ENCODE measurements at places on chromosomes 2 and 18. TPM values are rescaled to one million over a fixed set of nuclear protein-coding genes. Genes with fewer than 3 reads are reported as not detected.

DNA sequence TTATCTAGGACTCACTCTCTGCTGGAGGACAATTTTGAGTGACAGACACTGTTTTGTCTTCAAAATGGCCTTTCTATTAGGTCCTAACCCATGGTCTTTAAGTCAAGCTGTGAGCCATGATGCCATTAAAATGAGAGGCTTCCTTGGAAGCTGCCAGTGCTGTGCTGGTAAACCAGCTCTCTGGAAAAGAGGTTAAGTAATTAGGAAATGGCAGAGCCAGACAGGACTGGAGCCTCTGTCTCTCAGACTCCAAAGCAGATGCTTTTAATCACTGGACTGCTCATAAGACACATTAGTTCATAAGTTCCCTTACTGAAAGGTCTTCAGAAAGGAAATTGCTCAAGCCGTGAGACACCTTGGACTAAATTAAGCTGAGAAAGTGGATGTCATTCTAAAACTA, 25.8 kb upstream of the LHCGR start:
- no peak overlapping the region for H3K27ac ChIP-seq
- H3K27me3 ChIP-seq, result no peaks in the 10 kb centered on the region
- no peak for DNase-seq

- H3K27ac ChIP-seq, result no peak overlapping the region
- no peaks in the 10 kb centered on the region for H3K27me3 ChIP-seq
- no peak for DNase-seq
- H3K4me1 ChIP-seq, result peaks cover 11% of the 10 kb centered on the region
Observed at GRCh38 chr2:39737661-39738060, 41.4 kb downstream of the THUMPD2 start.

- H3K27ac ChIP-seq, result no peak overlapping the region
- H3K4me3 ChIP-seq, result no peak overlapping the region
- no peak for DNase-seq
- H3K27me3 ChIP-seq, result peaks cover 8% of the 10 kb centered on the region
- H3K4me1 ChIP-seq, result no peaks in the 10 kb centered on the region
- H3K36me3 ChIP-seq, result no peaks in the 10 kb centered on the region
Observed at GRCh38 chr2:109183871-109184270, 54.9 kb downstream of the SH3RF3 start.

- H3K27ac ChIP-seq, result no peak overlapping the region
- no peaks in the 10 kb centered on the region for H3K27me3 ChIP-seq
- no peak for DNase-seq
- no peaks in the 10 kb centered on the region for H3K4me1 ChIP-seq
- H3K36me3 ChIP-seq, result no peaks in the 10 kb centered on the region
- no peak overlapping the region for H3K4me3 ChIP-seq
Observed at GRCh38 chr2:177282787-177283572, 18.5 kb upstream of the NFE2L2 start.

DNA sequence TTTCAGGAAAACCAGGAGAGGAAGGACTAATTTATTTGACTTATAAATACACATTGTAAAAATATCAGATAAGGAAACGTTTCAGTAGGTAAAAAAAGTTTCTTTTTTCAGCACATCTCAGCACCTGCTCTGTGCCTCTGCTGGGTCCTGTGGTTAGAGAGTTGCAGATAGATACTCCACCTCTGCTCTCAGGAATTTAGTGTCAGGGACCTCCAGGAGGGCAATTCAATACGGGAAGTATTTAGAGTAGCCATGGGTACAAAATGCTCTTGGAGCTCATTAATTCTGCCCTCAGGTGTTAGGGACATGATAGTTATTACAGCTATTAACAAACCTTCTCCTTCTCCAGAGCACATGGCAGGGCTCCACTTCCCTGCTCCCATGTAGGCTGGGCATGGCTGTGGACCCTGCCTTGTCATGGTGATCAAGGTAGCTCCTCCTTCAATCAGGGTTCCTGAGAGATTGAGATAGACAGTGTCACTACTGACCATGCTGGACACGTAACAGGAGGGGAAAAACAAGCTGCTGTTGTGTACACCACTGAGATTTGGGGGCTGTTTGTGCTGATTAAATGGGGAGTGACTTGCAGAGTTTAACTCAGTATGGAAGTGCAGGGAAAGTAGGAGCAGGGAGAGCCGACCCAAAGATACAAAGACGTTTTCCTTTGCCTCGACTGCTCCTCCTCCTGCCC, 185.6 kb upstream of the COPS8 start:
- no peak overlapping the region for H3K4me3 ChIP-seq
- no peak for DNase-seq
- H3K27ac ChIP-seq, result no peak overlapping the region
- peaks cover 17% of the 10 kb centered on the region for H3K27me3 ChIP-seq
- H3K4me1 ChIP-seq, result no peaks in the 10 kb centered on the region

GRCh38 chr2:96317584-96317997, 7.5 kb upstream of the ITPRIPL1 start:
- no peak for DNase-seq
- peak overlapping the region; percentile 81 for H3K27ac ChIP-seq
- H3K4me3 ChIP-seq, result no peak overlapping the region

DNA sequence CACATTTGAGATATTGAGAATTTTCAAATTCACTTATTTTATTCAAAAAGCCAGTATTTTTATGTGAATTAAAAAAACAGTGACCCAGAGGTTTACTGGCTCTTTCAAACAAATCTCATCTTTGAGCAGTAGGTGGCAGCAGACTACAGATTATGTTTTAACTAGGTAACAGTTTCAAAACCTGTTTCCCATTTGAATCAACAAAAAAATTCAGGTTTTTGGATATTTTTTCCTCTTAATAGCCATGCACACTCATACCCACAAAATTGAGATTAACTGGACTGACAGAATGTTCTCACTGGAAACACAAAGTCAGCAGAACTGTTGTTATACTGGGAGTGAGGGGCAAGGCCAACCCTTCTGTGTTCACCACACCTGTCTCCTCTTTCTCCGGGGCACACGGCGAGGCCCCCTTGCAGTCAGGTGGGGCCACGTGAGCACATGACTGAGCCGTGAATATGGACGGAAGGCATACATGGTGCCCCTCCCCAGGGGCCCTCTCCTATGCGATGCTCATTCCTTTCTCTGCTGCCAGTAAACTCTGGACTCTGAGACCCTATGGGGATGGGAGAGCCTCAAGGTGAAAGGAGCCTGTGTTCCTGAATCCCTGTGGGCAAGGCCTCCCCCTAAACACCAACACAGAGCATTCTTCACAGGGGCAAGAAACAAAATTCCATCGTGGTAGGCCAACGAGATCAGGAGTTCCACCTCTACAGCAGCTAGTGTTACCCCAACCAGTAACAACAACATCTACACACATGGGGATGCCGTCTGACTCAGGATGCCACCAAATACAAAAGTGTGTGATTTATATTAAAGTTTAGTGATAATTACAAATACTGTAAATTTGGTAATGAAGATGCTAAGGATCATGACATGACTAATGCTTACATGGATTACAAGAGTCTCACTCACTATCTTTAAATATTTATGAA, 80.4 kb downstream of the LPIN2 start:
- H3K4me3 ChIP-seq, result peak overlapping the region; percentile 18
- no peaks in the 10 kb centered on the region for H3K27me3 ChIP-seq
- H3K27ac ChIP-seq, result peak overlapping the region; percentile 89
- H3K36me3 ChIP-seq, result peaks cover 66% of the 10 kb centered on the region

GRCh38 chr18:76498064-76498463, 3.0 kb upstream of the ZNF516 start:
- H3K27me3 ChIP-seq, result peaks cover 44% of the 10 kb centered on the region
- no peaks in the 10 kb centered on the region for H3K36me3 ChIP-seq
- H3K27ac ChIP-seq, result no peak overlapping the region
- DNase-seq, result no peak

DNA sequence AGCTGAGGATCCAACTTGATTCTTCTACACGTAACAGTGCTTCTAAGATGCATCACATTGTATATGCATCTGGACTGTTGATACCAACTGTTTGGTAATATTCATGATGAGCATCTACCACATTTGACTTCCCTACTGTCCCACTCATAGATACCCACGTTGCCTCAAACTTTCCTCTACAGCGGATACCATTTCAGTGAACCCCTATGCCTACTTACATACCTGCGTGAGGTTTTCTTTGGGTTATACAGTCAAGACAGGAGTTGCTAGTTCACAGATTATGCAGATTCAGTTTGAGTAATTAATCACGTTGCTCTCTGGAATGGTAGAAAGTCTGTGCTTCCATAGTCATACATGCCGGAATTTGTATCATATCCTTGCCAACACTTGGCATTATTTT, 40.0 kb downstream of the EPC2 start:
- no peak for DNase-seq
- H3K27ac ChIP-seq, result no peak overlapping the region
- no peak overlapping the region for H3K4me3 ChIP-seq
- H3K36me3 ChIP-seq, result peaks cover 9% of the 10 kb centered on the region
- no peaks in the 10 kb centered on the region for H3K27me3 ChIP-seq

GRCh38 chr2:4174796-4175195, 471.4 kb downstream of the DCDC2C start:
- H3K27ac ChIP-seq, result no peak overlapping the region
- H3K27me3 ChIP-seq, result no peaks in the 10 kb centered on the region
- no peaks in the 10 kb centered on the region for H3K4me1 ChIP-seq
- no peak overlapping the region for H3K4me3 ChIP-seq

DNA sequence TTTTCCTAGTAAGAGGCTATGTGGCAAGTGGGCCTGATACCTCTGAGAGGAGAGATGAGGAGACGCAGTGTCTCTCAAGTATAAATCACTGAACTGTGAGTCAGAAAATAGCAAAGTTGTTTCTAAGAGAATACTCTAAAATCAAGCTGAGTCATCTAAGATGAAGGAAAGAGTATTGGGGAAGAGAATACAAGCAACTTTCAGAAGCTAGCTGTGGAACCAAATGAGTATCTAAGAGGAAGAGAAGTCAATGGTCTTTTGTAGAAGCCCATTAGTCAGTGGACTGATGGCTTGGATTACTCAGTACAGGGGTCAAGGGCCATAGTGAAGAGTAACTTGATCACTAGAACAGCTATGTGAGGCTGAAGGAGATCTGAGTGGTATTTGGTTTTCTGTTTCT, 2.7 kb upstream of the DCC start:
- no peaks in the 10 kb centered on the region for H3K36me3 ChIP-seq
- DNase-seq, result no peak
- no peak overlapping the region for H3K4me3 ChIP-seq
- no peak overlapping the region for H3K27ac ChIP-seq
- H3K27me3 ChIP-seq, result peaks cover 31% of the 10 kb centered on the region

GRCh38 chr2:161992531-161992930, 81.5 kb downstream of the DPP4 start:
- peak overlapping the region; percentile 92 for H3K27ac ChIP-seq
- no peaks in the 10 kb centered on the region for H3K27me3 ChIP-seq
- peaks cover 61% of the 10 kb centered on the region for H3K4me1 ChIP-seq

GRCh38 chr2:6288791-6289190, 576.9 kb downstream of the CMPK2 start:
- no peaks in the 10 kb centered on the region for H3K36me3 ChIP-seq
- H3K27me3 ChIP-seq, result no peaks in the 10 kb centered on the region
- no peaks in the 10 kb centered on the region for H3K4me1 ChIP-seq
- H3K4me3 ChIP-seq, result no peak overlapping the region
- no peak overlapping the region for H3K27ac ChIP-seq

DNA sequence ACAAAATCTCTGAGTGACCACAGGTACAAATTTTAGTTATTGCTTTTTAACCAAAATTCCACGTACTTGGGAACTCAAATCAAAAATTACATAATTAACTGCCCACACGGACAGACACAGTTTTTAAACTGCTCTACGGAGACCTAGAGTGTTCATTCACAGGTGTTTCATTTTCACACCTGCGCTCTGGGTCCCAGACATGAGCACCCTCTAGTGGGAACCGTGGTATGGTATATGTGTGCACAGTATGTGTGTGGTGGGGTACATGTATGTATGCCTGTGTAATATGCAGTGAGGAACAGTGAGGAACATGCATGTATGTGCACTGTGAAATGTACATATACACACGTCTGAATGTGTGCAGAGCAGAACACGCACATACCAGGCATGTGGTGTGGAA, 65.0 kb downstream of the PPP4R1 start:
- H3K4me1 ChIP-seq, result no peaks in the 10 kb centered on the region
- no peak overlapping the region for H3K27ac ChIP-seq
- no peaks in the 10 kb centered on the region for H3K27me3 ChIP-seq
- H3K36me3 ChIP-seq, result peaks cover 48% of the 10 kb centered on the region

- H3K4me3 ChIP-seq, result no peak overlapping the region
- no peak overlapping the region for H3K27ac ChIP-seq
- peaks cover 14% of the 10 kb centered on the region for H3K4me1 ChIP-seq
- no peak for DNase-seq
Observed at GRCh38 chr2:24739354-24740025, 53.7 kb downstream of the PTRHD1 start.

DNA sequence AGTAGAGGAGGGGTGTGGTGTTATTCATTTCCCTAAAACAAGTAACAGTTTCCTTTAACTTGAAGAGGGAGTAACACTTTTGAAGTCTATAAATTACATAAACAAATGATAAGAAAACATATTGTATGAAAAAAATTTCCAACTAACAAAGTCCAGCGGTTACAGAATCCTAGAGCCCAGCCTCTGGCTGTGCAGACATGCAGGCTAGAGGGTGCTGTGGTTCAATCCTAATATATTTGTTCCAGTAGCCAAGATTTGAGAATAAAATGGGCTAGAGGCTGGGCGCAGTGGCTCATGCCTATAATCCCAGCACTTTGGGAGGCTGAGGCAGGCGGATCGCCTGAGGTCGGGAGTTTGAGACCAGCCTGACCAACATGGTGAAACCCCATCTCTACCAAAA, 56.9 kb downstream of the WDR75 start:
- no peaks in the 10 kb centered on the region for H3K4me1 ChIP-seq
- no peak overlapping the region for H3K27ac ChIP-seq
- H3K27me3 ChIP-seq, result peaks cover 3% of the 10 kb centered on the region
- H3K4me3 ChIP-seq, result no peak overlapping the region

GRCh38 chr2:37642907-37643729, 28.3 kb downstream of the CDC42EP3 start:
- peaks cover 73% of the 10 kb centered on the region for H3K4me1 ChIP-seq
- no peaks in the 10 kb centered on the region for H3K27me3 ChIP-seq
- peak overlapping the region; percentile 81 for H3K27ac ChIP-seq
- DNase-seq, result no peak
- H3K4me3 ChIP-seq, result no peak overlapping the region

GRCh38 chr18:25434745-25435144, 82.8 kb upstream of the ZNF521 start:
- H3K36me3 ChIP-seq, result no peaks in the 10 kb centered on the region
- no peaks in the 10 kb centered on the region for H3K4me1 ChIP-seq
- no peak overlapping the region for H3K4me3 ChIP-seq
- no peak for DNase-seq
- H3K27ac ChIP-seq, result no peak overlapping the region

The GORASP2 gene
- 73.7 TPM for total RNA-seq

The EDAR gene
- 0.36 TPM for total RNA-seq

The EVX2 gene
- total RNA-seq, result not detected

The MTCL1 gene
- total RNA-seq, result 0.40 TPM

The SRD5A2 gene
- total RNA-seq, result not detected

The CNRIP1 gene
- total RNA-seq, result not detected

The B3GNT2 gene
- total RNA-seq, result 26.9 TPM

The ZNF532 gene
- total RNA-seq, result 5.7 TPM
